ENCODE measurements at places on chromosomes 7 and 10. TPM values are rescaled to one million over a fixed set of nuclear protein-coding genes. Genes with fewer than 3 reads are reported as not detected.

Gene ALDH18A1
- 12.0 TPM for total RNA-seq

Gene MNX1
- not detected for total RNA-seq

Gene HYAL4
- total RNA-seq = not detected

Gene ANXA11
- 112 TPM for total RNA-seq

Gene GPNMB
- 156 TPM for total RNA-seq

Gene GFRA1
- total RNA-seq = 59.2 TPM

Gene SOSTDC1
- total RNA-seq = 2.4 TPM

Gene THAP5
- 20.3 TPM for total RNA-seq

Gene MYL10
- total RNA-seq = not detected

Gene TDRD1
- total RNA-seq = under 0.01 TPM

Gene CFAP43
- 3.3 TPM for total RNA-seq

Gene CPA2
- not detected for total RNA-seq

Gene SPDYE16
- not detected for total RNA-seq

Gene ANKRD30A
- not detected for total RNA-seq

Gene NPY4R
- total RNA-seq = not detected

Gene SLC26A3
- not detected for total RNA-seq

Gene SLC18A2
- total RNA-seq = not detected

Gene FGFBP3
- 7.9 TPM for total RNA-seq

Gene CDNF
- total RNA-seq = 4.6 TPM

Gene DLX6
- not detected for total RNA-seq

Gene RPEL1
- not detected for total RNA-seq

Gene PRTFDC1
- 1.1 TPM for total RNA-seq

Gene MALRD1
- total RNA-seq = 5.4 TPM

Gene BTBD16
- total RNA-seq = 0.42 TPM

Gene HOXA5
- total RNA-seq = 25.9 TPM

Gene PNLIPRP1
- total RNA-seq = 2.4 TPM

Gene PLOD3
- 42.8 TPM for total RNA-seq

Gene AS3MT
- 5.2 TPM for total RNA-seq

Gene TUBB8
- not detected for total RNA-seq

Gene ADAM12
- 1.5 TPM for total RNA-seq

Gene IL2RA
- 0.42 TPM for total RNA-seq

Gene AQP1
- 818 TPM for total RNA-seq

Gene C10orf143
- 4.8 TPM for total RNA-seq

Gene ANKRD2
- total RNA-seq = not detected

Gene FEZF1
- total RNA-seq = not detected

Gene LSM5
- total RNA-seq = 32.8 TPM

Gene KIAA1217
- total RNA-seq = 49.4 TPM

Gene OR9A2
- total RNA-seq = 0.44 TPM

Gene NHLRC2
- total RNA-seq = 55.1 TPM

Gene NEBL
- 34.5 TPM for total RNA-seq

Gene CACNA2D1
- total RNA-seq = 18.9 TPM

Gene GRID2IP
- not detected for total RNA-seq

Gene CYP51A1
- total RNA-seq = 53.8 TPM

Gene SLC13A1
- total RNA-seq = not detected

Gene GPER1
- 12.4 TPM for total RNA-seq

Gene ACTL6B
- total RNA-seq = not detected

Gene INTS1
- 81.6 TPM for total RNA-seq

Gene HTRA1
- total RNA-seq = 163 TPM

Gene LAMB4
- total RNA-seq = 1.2 TPM

Gene PRKAR1B
- 2.7 TPM for total RNA-seq

Gene SLC18A3
- total RNA-seq = not detected

Gene ZNF503
- total RNA-seq = 13.8 TPM

Gene TMEM273
- total RNA-seq = 24.0 TPM

Gene LEP
- 54.3 TPM for total RNA-seq

Gene ASB10
- not detected for total RNA-seq

Gene MYO1G
- 1.5 TPM for total RNA-seq

Gene ADAMTS14
- 8.3 TPM for total RNA-seq
